Activated CD4-positive, alpha-beta T cell treated with anti-CD3 and anti-CD28 coated beads, Interleukin-2, amount 50 U/mL, for 1 hour (primary cell): ENCODE measurements at places on chromosomes 1 and 21.

- peak; percentile 74 for DNase-seq
Measured at GRCh38 chr1:11858968-11859871, 475 bp upstream of the NPPB start.

- DNase-seq: no peak
Measured at GRCh38 chr21:45866551-45866950, 115.0 kb upstream of the COL6A1 start.

GRCh38 chr1:232909752-232910151 is 40.7 kb upstream of the NTPCR start:
- no peak for DNase-seq

GRCh38 chr1:213571843-213572242 is 415.9 kb upstream of the PROX1 start:
- DNase-seq: no peak

DNA sequence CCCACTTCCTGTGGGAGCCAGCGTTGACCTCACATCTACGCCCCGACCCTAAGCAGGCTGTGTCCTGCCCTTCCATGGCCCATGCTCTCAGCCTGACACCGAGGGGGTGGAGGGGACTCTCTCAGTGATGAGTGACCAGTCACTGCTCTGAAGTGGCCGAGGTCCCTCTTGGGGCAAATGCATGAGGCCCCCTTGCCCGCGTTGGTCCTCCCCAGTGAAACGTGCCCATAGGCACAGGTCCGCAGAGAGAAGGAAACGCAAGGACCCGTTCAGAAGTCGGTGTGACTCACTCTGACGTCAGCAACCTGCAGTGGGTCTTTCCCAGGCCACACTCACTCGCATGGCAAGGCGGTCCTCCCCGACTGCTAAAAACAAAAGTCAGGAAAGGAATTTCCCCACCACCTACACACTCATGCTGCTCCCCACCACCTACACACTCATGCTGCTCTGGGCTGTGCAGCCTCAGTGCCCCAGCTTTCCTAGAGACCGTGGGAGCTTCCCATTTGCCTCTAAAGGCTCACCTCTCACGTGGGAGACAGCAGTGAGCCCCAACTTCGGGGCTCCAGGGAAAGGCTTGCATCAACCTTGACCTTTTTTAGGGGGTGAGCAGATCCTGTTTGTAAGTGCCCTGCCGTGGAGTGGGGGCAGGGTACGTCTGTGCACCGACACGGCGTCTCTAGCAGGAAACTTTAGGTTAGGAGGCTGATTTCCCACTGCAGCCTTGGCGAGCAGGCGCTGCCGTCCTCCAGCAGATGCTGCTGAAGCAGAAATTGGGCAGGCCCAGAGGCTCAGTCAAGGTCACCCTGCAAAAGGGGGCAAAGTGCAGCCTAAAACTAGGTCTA is 11.4 kb downstream of the UBASH3A start:
- peak; percentile 89 for DNase-seq

GRCh38 chr1:8023287-8023994 is 2.7 kb downstream of the ERRFI1 start:
- no peak for DNase-seq

DNA sequence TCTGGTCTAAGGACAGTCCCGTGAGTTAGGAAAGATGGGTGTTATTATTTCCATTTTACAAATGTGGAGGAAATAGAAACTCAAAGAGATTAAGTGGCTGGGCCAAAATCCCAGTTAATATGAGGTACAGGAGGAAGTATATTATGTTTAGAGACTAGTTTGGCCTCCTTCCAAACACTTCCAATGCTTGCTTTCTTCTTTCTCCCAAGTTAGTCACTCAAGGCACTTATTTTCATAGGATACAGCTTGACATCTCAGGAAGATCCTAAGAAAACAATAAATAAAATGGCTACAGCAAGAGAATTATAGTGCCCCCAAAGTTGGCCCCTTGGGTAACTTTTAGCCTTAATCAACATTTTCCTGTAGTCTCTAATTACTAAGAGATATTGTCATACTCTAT is 47.5 kb upstream of the IPO9 start:
- DNase-seq: no peak

DNA sequence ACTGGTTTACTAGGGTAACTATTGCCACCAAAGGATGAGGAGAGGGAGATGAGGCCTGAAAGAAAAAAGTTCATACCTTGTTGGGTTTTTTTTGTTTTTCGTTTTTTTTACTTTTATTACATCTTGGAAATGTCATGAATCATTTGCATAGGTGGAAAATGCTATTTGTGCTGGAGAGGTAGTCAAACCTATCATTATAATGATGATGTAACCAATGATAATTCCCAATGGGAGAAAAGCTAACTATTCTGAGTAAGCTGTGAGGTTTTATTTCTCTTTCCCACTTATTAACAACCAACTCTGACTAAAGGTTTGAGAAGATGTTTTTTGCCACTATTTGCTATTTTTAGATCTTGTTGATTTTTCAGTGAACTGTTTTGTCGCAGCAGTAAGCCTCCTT is 29.0 kb downstream of the SH3GLB1 start:
- no peak for DNase-seq
